ENCODE measurements at places on chromosomes 2 and 18. TPM values are rescaled to one million over a fixed set of nuclear protein-coding genes. Genes with fewer than 3 reads are reported as not detected.

- DNase-seq = no peak
Measured at GRCh38 chr2:214774108-214774507, 35.4 kb downstream of the BARD1 start.

DNA sequence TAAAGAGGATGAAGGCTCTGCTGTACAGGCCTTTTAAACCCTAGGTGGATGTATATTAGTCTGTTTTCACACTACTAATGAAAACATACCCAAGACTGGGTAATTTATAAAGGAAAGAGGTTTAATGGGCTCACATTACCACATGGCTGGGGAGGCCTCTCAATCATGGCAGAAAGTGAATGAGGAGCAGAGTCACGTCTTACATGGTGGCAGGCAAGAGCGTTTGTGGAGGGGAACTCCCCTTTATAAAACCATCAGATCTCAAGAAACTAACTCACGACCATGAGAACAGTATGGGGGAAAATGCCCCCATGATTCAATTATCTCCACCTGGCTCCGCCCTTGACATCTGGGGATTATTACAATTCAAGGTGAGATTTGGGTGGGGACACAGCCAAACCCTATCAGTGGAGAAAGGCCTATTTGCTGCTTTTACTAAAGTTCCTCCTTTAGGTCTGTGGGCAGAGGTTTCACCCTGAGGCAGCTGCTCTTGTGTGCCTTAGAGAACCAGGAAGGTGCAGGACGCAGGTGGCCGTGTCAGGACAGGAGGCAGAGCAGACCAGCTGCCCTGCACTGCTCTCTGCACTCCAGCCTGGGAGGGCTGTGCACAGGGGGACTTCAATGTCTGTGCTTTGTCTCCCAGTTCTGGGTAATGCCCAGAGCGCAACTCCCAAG is 178.8 kb upstream of the HDAC4 start:
- DNase-seq = no peak

GRCh38 chr2:70777450-70777849 is 9.4 kb upstream of the ADD2 start:
- no peak for DNase-seq

- DNase-seq = no peak
Measured at GRCh38 chr2:64862623-64863022, 126.6 kb upstream of the SLC1A4 start.

GRCh38 chr2:73253901-73254300 is 19.8 kb downstream of the CCT7 start:
- no peak for DNase-seq

GRCh38 chr18:63869374-63869773 is 18.1 kb upstream of the SERPINB2 start:
- DNase-seq = no peak

DNA sequence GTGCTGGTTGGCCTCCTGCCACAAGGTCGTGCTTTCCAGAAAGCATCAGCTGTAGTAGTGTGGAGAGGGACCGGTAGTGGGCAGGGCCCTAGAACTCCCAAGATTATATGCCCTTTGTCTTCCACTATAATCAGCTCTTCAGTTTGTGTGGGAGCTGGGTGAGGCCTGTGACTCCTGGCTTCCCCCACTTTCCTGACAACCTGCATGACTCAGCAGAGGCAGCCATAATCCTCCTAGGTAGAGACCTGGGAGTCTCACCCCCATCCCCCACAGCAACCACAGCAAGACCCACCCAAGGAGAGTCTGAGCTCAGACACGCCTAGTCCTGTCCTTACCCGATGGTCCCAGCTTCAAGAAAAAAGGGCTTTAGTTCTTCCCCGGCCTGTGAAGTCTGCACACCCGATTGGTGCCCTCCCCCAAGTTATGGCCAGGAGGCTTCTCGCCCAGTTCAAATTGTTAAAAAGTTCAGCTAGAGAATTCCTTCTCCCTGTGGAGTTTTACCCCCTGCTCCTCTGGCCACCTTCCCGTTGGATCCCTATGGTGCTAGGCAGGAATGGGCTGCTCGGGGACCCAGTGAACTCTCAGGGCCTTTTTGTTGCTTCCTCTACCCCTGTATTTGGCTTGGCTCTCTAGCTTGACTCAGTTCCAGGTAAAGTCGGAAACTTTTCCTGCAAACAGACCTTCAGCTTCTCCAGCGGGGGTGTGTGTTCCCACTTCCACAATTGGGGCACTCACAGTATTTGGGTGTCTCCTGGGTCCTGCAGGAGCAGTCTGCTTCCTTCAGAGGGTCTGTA is 57.8 kb upstream of the FAM237A start:
- DNase-seq = no peak

- DNase-seq = no peak
Measured at GRCh38 chr2:122329278-122329677, 573.8 kb downstream of the TSN start.

The ACOXL gene
- polyA plus RNA-seq = 0.08 TPM

The IL36A gene
- not detected for polyA plus RNA-seq
